ENCODE measurements at places on chromosomes 2 and 18.

GRCh38 chr2:160306985-160307384, 106.9 kb upstream of the ITGB6 start:
- DNase-seq = no peak

GRCh38 chr2:98869870-98870269, 66.2 kb downstream of the CRACDL start:
- DNase-seq = no peak

GRCh38 chr2:1660656-1661640, 83.4 kb downstream of the PXDN start:
- no peak for DNase-seq

- DNase-seq = peak; percentile 70
These were observed 332.1 kb downstream of the AGPS start for GRCh38 chr2:177724398-177725287.

DNA sequence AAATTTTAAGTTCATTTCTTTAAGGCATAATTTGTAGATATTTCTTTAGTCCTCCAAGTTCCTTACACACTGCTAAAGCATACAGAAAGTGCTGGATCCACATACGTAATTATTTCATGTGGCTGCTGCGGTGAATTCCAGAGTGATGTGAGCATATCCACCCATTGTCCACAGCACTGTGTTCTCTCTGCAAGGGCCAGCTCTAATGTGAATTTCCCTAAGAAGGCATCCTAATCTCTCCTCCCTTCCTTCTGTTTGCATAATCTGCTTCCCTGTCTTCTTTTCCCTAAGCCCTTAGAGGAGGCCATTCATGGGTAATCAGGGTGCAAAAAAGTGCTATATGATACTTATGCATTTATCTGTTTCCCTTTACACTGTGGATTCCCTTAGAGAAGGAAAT, 57.2 kb downstream of the COBLL1 start:
- peak; percentile 33 for DNase-seq

- DNase-seq = no peak
These were observed 40.9 kb upstream of the ALKAL2 start for GRCh38 chr2:328761-329160.

- DNase-seq = peak; percentile 12
These were observed 13.7 kb upstream of the GAL3ST2 start for GRCh38 chr2:241762933-241763369.

GRCh38 chr2:7609974-7610373, 692.8 kb downstream of the RNF144A start:
- DNase-seq = no peak

- no peak for DNase-seq
These were observed 33.6 kb downstream of the TRIB2 start for GRCh38 chr2:12750166-12750905.

- DNase-seq = no peak
These were observed 86.8 kb upstream of the SNTG2 start for GRCh38 chr2:863732-864450.

- no peak for DNase-seq
These were observed 33.9 kb downstream of the FBXO15 start for GRCh38 chr18:74113711-74114110.

- no peak for DNase-seq
These were observed 267.6 kb upstream of the THSD7B start for GRCh38 chr2:136497709-136498108.

DNA sequence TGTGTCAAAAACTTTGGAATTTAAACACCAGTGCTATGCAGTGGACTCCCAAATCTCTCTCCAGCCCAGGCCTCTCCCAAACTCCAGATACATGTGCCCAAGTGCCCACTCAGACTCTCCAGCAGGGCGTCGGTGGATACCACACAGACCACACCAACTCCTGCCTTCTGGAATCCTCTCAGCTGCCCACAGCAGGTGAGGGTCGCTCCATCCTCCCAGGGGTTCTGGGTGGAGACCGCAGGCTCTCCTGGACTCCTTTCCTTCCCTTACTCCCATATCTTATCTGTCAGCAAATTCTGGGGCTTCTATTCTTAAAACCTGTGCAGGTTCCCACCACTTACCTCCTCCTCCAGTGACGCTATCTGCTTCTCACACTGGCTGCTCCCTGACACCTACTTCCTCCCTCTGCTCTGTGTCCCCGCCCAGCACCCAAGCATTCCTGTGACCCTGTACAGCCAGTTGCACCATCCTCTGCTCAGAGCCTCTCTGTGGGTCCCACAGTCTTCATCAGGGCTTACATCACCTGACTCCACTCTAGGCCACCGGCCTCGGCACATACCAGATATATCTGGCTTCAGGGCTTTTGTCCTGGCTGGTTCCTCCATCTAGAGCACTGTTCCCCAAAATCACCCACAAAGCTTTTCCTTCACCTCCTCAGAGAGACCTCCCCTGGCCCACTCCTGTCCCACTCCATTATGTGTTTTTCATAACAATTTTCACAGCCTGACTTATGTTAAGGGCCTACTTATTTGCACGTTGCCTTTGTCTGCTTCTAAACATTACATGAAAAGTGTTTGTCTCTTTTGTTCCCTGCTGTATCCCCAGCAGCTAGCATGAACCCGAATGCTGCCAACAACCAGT, 2.6 kb upstream of the IMP4 start:
- no peak for DNase-seq

DNA sequence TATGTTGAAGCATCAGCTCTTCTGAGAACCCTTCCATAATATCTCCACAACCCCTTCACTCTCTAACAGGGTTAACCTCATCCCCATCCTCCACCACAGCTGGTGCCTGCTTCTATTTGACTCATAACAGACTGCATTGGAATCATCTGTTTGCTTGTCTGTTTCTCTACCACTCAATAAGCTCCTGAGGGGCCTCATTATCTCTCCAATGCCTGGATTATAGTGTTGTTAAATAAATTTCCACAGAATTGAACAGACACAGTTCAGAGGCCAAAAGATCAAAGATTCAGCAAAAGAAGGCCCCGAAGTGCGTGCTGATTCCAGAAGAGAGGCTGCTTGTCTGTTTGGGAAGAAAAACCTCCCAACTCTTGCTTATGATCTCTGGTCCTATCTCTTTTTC, 33.7 kb upstream of the FAM98A start:
- DNase-seq = peak; percentile 12

- no peak for DNase-seq
These were observed at the start of gene REG1B for GRCh38 chr2:79087785-79088364. Gene REG1B, minus strand, starts transcription at chr2:79087993. Its CDS starts 381 bp downstream, at chr2:79087612.

DNA sequence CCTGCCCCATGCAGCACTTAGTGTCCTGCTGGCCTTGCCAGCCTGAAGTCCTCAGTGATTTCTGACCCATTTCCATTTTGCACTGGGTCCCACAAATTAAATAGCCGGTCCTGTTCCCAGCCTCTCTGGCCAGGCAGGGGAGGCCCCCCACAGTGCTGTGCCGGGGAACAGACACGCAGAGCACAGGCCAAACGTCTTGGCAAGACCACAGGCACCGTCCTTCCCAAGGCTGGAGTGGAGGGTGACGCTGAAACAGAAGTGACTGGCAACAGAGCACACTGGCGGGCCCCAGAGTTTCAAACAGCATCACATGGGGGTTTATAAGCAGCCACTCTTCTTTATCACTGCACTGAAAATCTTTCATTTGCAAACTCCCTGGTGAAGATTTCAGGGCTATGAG, 52.2 kb downstream of the EDAR start:
- DNase-seq = no peak

GRCh38 chr18:63890950-63891304, 3.4 kb downstream of the SERPINB2 start:
- DNase-seq = peak; percentile 63

DNA sequence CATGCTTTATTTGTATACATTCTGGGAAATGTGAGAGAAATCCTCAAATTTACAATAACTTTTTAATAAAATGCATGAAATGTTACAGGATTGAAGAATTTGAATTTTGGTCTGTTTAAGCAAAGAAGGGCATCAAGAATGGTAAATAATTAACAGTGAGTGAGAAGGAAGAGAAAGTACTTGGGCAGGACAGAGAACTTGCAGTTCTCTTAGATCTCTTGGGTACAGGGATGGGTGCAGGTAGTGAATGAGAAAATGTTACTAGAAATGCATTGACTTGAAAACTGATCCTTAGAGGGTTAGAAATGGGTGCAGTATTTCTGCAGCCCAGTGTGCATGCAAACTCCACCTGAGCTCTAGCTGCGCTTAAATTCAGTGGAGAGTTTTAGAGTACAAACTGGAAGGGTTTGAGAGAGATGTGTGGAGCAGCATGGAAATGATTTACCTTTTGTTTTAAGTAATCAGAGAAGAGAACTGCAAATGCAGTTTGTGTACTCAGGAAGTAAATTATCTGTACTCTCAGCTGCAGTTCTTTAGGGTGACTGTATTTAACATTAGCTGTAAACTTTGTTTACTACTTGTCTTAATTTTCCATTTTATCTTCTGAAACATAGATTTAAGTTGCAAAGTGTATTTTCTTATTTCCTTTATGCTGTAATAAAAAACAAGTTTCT, 51.0 kb upstream of the RAB27B start:
- DNase-seq = no peak

GRCh38 chr2:118202707-118203303, 114.5 kb downstream of the INSIG2 start:
- DNase-seq = peak; percentile 75

DNA sequence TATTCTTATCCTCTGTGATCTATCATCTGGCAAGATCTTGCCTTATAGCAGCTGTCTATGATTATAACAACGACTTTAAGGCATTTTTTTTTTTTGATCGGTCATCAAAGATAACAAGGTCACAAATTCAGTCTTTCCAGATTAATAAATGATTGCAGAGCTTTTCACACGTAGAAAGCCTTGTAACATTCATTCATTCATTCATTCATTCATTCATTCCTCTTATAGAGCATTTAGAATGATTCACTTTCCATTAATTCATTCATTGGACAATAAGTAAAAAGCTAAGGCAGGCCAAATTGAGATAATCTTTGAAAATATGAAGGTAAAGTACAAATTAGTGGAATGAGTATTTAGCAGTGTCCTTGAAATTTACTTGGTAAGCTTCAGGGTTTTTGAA, 223.7 kb downstream of the NUP35 start:
- DNase-seq = no peak

Measured in D341Med (cell line).